ENCODE measurements at places on chromosomes 1 and 21.

DNA sequence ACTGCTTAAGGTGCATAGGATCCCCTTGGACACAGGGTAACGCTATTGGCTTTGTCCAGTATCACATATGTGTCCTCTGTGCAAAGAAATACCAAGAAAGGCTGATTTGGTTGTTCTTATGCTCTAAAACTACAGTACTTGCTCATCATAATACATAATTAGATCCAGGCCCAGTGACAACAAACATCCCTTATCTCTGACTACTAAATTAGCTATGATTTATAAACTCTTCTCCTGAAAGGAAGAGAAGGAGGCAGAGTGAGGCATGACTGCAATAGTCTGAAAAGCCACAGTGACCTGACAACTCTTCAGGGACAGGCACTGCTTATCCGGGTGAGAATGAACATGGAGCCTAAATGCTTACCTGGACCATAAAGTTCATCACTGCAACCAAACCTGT, 30.7 kb downstream of the MGST3 start:
- no peak for DNase-seq

DNA sequence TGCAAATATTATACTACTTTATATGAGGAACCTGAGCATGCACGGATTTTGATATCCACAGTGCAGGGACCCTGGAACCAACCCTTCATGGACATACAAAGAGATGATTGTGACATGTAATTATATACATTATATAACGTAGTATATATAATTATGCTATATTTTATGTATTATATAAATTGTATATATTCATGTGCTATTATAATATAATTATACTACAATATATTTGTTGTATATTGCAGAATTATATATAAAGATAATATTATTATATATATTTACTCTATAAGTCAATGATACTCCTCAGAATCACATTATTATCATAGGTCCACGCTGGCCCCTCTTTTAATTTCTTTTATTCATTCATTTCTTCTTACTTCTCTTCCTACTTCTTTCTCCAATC, 70.9 kb downstream of the TNFSF18 start:
- no peak for DNase-seq

- peak; percentile 42 for DNase-seq
These were observed 27.7 kb downstream of the TNFRSF9 start for GRCh38 chr1:7912743-7913557.

DNA sequence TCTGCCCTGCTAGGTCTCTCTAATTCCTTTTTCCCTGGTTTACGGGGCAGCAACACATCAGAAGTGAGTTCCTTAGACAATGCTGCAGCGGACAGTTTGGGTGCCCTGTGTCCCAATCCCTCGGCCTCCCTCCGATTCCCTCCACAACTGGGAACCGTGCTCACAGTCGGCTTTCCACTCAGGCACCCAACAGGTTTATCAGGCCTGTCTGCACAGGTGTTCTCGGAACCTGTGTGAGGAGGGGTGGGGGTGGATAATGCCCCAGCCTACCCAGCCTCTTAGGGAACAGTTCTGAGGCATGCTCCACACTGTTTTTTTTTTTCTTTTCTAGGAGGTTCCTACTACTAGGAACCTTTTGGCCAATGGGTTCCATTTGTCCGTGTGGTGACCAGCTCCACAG, 131.2 kb downstream of the DISC1 start:
- no peak for DNase-seq

- no peak for DNase-seq
These were observed 46.8 kb upstream of the WASF2 start for GRCh38 chr1:27536767-27537166.

GRCh38 chr1:110055493-110056284, 14.8 kb downstream of the ALX3 start:
- no peak for DNase-seq

GRCh38 chr1:16125088-16125470, 30.8 kb downstream of the EPHA2 start:
- DNase-seq: no peak

GRCh38 chr21:25903607-25904006, 168.8 kb downstream of the GABPA start:
- peak; percentile 3 for DNase-seq

- no peak for DNase-seq
These were observed 57.4 kb downstream of the ARID4B start for GRCh38 chr1:235270625-235271024.

DNA sequence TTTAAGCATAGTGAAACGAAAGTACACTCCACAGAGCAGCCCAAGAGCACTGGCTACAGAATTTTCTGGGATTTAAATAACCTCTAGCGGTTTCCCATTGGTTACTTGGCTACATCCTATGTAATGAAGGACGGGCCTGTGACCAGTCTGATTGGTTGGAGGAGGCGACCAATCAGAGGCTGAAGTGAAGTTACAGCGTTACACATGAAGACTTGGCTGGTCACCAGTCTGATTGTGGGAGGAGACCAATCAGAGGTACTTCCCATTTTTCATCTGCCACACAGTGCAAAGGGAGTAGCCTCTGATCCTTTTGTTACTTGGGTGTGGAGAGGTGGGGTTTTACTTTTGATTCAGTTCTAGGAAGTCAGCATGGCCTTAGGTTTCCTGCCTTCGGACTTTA, 142.7 kb upstream of the SERTAD4 start:
- DNase-seq: no peak

GRCh38 chr1:89739013-89739843, 81.6 kb upstream of the LRRC8D start:
- no peak for DNase-seq

GRCh38 chr21:28310711-28311110, 682.0 kb downstream of the LTN1 start:
- DNase-seq: no peak

GRCh38 chr1:2379733-2380404, 11.5 kb downstream of the MORN1 start:
- DNase-seq: no peak

DNA sequence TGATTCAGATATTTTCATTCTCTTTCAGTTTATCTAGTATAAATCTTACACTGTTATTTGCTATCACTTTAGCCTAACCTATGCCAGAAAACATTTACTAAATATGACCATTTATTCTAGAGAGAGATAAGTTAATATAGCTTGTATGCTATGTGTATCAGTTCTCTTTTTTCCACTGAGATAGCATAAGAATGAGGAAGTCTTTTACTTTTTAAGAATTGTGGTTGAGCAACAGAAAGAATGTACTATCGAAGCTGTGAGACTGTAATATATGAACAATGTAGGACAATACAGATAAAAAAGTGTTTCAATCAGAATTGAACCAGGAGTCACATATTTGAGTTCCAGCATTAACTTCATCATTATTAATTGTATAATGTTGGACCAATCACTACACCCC, 479.9 kb upstream of the PLXNA2 start:
- DNase-seq: no peak

DNA sequence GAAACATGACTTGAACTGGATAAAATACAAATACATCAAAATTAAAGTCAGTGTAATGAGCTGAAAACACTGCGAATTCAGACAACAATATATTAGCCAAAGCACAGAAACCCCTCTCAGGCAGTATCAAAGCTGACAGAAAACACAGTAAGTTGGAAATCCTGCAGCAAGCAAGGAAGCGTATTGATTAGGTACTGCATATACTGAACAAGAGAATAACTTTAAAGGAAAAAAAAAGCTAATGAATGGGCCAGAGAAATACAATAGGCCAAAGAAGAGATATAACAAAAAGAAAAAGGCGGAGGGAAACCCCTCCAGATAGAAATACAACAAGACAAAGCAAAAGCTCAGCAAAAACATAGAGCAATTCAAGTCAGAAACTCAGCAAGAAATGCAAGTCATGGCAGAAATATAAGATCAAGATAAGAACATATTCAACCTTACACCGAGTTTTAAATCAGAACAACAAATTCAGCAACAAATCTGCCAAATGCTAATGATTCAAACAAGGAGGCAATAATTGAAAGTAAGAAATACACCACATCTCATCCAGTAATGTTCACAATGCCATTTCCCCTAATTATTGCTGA, 299.0 kb downstream of the USH2A start:
- DNase-seq: no peak

DNA sequence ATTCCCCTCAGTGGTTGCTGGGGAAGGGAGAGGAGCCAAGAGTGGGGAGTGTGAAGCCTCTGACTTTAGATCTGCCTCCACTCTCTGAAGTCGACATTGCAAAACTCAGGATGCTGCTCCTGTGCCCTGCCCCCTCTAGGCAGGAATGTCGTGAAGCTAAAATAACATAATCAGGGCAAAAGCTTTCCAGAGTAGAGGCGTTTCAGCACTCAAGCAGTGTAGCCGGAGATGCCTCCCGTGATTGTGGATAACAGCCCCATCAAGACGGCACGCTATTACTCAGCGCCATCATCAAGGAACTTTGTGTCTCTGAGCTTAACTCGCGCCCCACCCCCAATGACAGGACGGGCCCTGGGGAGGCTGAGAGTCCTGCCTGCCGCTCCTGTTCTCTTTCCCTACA, 60.0 kb downstream of the FBXO2 start:
- no peak for DNase-seq

GRCh38 chr1:204350857-204351573, 8.7 kb downstream of the PLEKHA6 start:
- no peak for DNase-seq

GRCh38 chr1:147111381-147112130, 60.7 kb downstream of the PRKAB2 start:
- no peak for DNase-seq

DNA sequence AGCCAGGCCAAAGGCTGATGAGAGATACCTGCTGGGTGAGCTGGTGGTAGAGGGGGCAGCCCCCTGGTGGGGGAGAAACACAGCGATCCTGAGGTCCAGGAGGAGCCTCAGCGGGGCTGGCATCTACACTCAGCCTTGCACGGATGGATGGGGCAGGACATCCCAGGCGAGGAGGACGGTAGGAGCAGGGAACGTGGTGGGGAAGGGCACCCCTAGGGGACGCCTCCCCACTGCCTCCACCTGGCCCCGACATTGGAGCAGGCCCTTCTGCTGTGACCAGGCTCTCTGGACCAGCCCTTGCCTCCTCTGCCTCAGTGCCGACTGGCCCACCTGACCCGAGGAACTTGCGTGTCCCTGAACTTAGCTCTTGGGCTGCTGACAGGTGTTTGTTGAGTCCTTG, 6.4 kb upstream of the MMEL1 start:
- no peak for DNase-seq

DNA sequence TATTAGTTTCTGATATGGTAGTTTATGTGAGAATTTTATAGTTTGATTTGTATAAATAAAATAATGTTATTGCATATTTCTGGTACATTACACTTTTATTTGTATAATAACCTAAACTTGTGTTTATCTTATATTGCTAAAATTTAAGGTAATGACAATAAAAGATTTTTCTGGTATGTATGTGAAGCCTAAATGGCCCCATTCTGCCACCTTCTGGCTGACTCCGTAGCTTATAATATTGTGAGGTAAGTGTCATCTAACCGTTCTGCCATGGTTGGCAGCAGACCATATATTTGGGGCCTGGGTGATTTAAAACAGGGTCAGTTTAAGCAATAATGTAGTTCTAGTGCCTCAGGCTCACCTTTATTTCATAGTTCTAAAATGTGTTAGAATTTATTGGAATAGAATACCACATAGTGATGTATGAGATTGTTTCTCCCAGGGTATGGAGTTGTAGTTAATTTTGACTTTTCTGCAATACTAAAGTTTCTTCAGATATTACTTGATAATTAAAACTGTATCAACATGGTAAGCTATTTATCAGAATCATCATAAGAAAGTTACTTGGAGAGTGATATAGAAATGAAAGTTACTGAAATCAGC, 21.2 kb upstream of the PRKACB start:
- DNase-seq: peak; percentile 58

DNA sequence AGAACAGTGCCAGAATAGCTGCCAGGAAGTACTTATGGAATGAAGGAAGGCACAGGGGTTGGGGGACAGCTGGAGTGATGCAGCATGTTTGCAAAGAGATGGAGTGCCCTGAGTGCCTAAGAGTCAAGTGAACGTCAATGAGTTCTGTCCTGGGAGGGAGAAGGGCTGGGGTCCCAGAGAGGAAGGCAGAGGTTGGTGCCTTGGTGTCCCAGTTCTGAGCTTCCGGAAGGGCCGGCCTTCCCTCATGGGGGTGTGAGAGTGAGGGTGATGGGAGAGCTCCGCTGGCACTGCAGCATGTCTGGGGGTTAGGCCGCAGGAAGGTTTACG, 17.6 kb downstream of the NES start:
- DNase-seq: no peak

DNA sequence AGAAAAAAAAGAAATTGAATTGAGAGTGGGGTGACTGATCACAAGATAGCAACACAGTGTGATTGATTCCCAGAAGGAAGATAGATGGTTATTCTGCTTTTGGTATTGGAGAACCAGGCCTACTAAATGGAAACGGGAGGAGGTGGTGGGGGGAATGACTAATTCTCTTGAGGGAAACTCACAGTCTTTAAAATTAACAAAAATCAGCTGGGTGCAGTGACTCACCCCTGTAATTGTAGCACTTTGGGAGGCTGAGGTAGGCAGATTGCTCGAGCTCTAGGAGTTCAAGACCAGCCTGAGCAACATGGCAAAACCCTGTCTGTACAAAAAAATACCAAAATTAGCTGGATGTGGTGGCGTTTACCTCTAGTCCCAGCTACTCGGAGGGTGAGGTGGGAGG, 134.6 kb upstream of the PDE4B start:
- no peak for DNase-seq

GRCh38 chr1:173802961-173803360, 21.5 kb upstream of the DARS2 start:
- no peak for DNase-seq

GRCh38 chr1:53893999-53894636, at the start of gene DIO1:
DIO1 (plus strand) TSS chr1:53894187; CDS start chr1:53894211, 24 bp downstream.
- no peak for DNase-seq

DNA sequence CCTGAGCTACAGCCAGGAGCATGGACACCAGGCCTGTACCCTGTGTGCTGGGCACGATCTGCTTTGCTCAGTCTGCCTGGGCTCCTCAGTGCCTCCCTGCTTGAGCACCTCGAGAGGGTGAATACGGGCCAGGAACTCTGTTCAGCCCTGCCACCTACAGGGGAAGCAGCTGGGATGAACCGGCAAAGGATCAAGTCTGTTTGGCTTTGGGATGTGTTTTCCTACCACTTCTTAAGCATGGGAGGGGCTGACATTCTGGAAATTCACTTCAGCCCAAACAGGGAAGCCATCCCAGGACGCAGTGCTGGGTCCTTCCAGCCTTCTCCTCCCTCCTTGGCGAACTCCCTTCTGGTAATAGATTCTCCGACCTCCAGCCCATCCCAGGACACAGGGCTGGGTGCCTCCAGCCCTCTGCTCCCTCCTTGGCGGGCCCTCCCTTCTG, 55.8 kb upstream of the SELENON start:
- DNase-seq: no peak

GRCh38 chr1:161954466-161954865, 69.2 kb downstream of the OLFML2B start:
- DNase-seq: no peak

DNA sequence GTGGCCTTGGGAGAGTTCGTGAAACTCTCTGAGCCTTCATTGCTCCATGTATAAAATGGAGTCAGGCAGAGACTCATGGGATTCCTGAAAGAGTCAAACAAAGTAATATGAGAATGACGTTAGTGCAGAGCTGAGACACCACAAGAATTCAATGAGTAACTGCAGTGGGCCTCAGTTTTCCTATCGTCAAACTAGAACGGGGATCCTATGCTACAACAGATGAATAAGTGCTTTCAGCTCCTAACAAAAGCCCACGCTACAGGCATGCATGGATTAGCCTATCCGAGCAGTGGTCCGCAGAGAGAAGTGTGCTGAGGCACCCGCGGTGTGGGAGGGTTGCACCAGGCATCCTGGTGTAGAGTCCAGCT, 124.7 kb downstream of the SYF2 start:
- no peak for DNase-seq

GRCh38 chr1:220386494-220387195, 114.4 kb upstream of the RAB3GAP2 start:
- no peak for DNase-seq

Measured in Kasumi-1 (cell line).